ENCODE measurements at places on chromosomes 1 and 21.

- DNase-seq, result no peak
Observed at GRCh38 chr1:160935527-160936258, 18.9 kb downstream of the ITLN2 start.

GRCh38 chr21:38628349-38628748 lies 130.1 kb upstream of the ERG start:
- no peak for DNase-seq

DNA sequence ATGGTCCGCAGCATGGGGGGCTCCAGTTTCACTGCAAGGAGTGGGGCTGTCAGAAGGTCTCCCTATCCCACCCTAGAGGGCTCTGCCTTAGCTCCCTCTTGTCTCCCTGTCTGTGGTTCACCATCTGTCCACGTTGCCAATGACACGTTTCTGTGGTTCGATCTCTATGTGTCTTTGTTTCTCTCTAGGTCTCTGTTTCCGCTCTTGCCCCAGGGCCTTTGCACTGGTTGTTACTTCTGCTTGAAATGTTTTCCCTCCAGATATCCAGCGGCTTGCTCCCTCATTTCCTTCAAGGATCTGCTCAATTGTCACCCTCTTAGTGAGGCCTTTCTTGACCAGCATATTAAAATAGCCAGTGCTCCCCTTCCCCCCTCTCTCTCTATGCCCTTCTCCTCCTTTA lies 8.5 kb upstream of the MRPS15 start:
- no peak for DNase-seq

GRCh38 chr1:226123212-226123560 lies 60.7 kb downstream of the H3-3A start:
- no peak for DNase-seq

GRCh38 chr1:226615876-226616275 lies 67.3 kb downstream of the STUM start:
- DNase-seq, result no peak

DNA sequence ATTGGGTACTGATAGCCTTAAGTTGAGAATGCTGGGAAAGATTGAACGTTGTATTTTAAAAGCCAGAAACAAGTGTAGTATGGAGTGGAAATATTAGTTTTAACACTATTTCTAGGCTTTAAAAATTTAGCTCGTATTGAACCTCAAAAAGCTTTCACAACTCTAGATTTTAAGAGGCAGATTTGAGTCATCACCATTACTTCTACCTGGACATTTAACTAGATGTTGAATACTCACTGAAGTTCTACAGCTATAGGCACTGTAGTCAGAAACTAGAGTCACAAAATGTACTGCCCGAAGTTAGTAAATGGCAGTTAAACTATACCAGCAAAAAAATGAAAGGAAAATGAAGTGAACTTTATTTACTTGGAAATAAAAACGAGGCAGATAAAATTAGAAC lies 96.5 kb downstream of the NEK7 start:
- DNase-seq, result no peak
